ENCODE measurements at places on chromosomes 6 and 20.

- peak; percentile 3 for DNase-seq
These were observed 111.9 kb downstream of the FOXO3 start for GRCh38 chr6:108672641-108673040.

DNA sequence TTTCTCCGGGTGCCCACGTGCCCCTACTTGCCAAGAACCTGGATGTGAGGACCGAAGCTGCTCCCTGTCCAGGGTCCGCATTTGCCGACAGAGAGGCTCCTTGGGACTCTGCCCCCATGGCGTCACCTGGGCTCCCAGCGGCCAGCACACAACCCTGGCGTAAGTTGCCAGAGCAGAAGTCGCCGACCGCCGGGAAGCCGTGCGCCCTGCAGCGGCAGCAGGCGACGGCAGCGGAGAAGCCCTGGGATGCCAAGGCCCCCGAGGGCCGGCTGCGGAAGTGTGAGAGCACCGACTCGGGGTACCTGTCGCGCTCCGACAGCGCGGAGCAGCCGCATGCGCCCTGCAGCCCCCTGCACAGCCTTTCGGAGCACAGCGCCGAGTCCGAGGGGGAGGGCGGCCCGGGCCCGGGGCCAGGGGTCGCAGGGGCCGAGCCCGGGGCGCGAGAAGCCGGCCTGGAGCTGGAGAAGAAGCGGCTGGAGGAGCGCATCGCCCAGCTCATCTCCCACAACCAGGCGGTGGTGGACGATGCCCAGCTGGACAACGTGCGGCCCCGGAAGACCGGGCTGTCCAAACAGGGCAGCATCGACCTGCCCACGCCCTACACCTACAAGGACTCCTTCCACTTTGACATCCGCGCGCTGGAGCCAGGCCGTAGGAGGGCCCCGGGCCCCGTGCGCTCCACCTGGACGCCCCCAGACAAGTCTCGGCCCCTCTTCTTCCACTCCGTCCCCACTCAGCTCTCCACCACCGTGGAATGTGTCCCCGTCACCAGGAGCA lies 28.3 kb downstream of the ZNF831 start:
- DNase-seq: no peak

GRCh38 chr20:58911309-58911708 lies 58.8 kb downstream of the GNAS start:
- no peak for DNase-seq

GRCh38 chr6:46380152-46380807 lies 111.0 kb downstream of the RCAN2 start:
- no peak for DNase-seq

- DNase-seq: no peak
These were observed 14.9 kb downstream of the EBF4 start for GRCh38 chr20:2707353-2708072.

DNA sequence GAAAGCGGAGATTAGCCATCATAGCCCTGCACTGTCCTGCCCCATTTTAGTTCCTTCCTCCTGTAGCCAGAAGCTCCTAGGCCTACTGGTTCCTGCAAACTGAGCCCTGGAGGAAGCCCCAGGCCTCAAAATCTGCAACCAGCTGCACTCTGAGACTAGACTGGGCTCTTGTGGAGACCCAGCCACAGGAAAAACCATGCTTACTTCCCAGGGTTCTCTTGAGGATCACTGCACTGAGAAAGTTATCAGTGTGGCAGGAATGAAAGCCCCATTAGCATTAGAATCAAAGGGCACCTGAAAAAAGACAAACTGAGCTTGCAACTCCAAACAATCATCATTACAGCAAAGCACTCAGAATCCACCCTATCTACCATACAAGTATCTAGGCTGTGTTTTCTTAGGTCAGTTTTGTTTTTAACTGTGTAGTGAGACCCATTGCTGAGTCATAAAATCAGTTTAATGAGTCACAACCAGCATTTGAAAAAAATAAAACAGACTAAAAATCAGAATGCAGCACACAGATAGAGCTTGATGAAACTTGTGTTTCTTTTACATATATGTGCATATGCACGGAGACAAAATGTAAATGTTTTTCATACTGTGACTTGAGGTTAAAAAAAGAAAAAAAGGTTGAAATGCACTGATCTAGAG lies 91.0 kb downstream of the UNC5CL start:
- DNase-seq: no peak

GRCh38 chr20:23602241-23602640 lies 3.5 kb downstream of the CST9 start:
- no peak for DNase-seq

GRCh38 chr6:3222506-3223038 lies 4.9 kb downstream of the TUBB2B start:
- DNase-seq: peak; percentile 41

DNA sequence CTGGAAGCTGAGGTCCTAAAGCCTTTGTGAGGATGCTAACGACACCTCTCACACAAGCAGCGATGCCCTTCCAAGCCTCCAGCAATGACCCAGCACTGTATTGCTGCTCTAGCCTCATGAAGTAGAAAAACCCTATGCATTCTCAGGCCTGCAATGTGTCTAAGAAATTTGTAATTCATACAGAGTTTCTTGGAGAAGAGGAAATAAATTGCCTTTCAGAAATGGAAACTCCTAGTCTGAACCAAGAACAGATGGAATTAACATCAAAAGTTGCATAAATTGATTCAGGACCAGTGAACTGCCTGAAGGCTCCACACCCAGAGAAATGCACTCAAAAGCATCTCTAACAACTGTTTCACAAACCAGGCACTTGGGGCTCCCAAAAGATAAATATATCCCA lies 353.6 kb downstream of the ADGRB3 start:
- no peak for DNase-seq

- DNase-seq: no peak
These were observed 380.0 kb downstream of the BTBD9 start for GRCh38 chr6:38259736-38260135.

Data from NCI-H2227 treated with DMSO at 0.1 percent for 48 hours (cell line).